ENCODE measurements at places on chromosomes 4 and X. TPM values are rescaled to one million over a fixed set of nuclear protein-coding genes. Genes with fewer than 3 reads are reported as not detected.

The NXF2 gene
- not detected for total RNA-seq

The PNMA5 gene
- total RNA-seq, result not detected

The GRK4 gene
- 16.5 TPM for total RNA-seq

The PPBP gene
- total RNA-seq, result not detected

The NEUROG2 gene
- not detected for total RNA-seq

The MMAA gene
- total RNA-seq, result 15.9 TPM

The P2RY4 gene
- total RNA-seq, result 0.09 TPM

The TMEM33 gene
- 164 TPM for total RNA-seq

The CFAP299 gene
- 2.1 TPM for total RNA-seq

The SSX2B gene
- not detected for total RNA-seq

The SLC4A4 gene
- total RNA-seq, result 2.4 TPM

The SCD5 gene
- total RNA-seq, result 18.0 TPM

The GNRHR gene
- not detected for total RNA-seq

The CSAG1 gene
- not detected for total RNA-seq

The FRG2 gene
- total RNA-seq, result not detected

The CRMP1 gene
- total RNA-seq, result not detected

The FRG1 gene
- total RNA-seq, result 47.6 TPM

The SPON2 gene
- 409 TPM for total RNA-seq

The PABPC1L2B gene
- total RNA-seq, result not detected

The ANOS1 gene
- 7.5 TPM for total RNA-seq

The HS3ST1 gene
- 2.5 TPM for total RNA-seq

The NAP1L5 gene
- 11.3 TPM for total RNA-seq

The ARX gene
- not detected for total RNA-seq

The DUSP21 gene
- total RNA-seq, result not detected

The GIMD1 gene
- not detected for total RNA-seq

The GUCY1A1 gene
- total RNA-seq, result 0.09 TPM

The SERTM2 gene
- total RNA-seq, result not detected

The TMEM255A gene
- not detected for total RNA-seq

The SPANXN4 gene
- not detected for total RNA-seq

The FAT1 gene
- 114 TPM for total RNA-seq

The MAGEB1 gene
- not detected for total RNA-seq

The UCHL1 gene
- total RNA-seq, result 2,143 TPM

The GLOD5 gene
- total RNA-seq, result not detected

The SPANXA2 gene
- not detected for total RNA-seq

The HMX1 gene
- not detected for total RNA-seq

The DACH2 gene
- total RNA-seq, result not detected

The SPOCK3 gene
- total RNA-seq, result 1.9 TPM

The CXCL11 gene
- not detected for total RNA-seq

The NOCT gene
- 8.3 TPM for total RNA-seq

The HSD17B10 gene
- total RNA-seq, result 52.7 TPM

The KCNIP4 gene
- 1.7 TPM for total RNA-seq

The LEF1 gene
- total RNA-seq, result 0.63 TPM

The PRR27 gene
- not detected for total RNA-seq

The CNGA2 gene
- not detected for total RNA-seq
